ENCODE measurements at places on chromosomes 11 and 22. TPM values are rescaled to one million over a fixed set of nuclear protein-coding genes. Genes with fewer than 3 reads are reported as not detected.
A peak's percentile ranks its signal among the peaks of the same experiment; 100 is the strongest.

Gene SLC22A8
- not detected for total RNA-seq

Gene CCDC81
- 0.15 TPM for total RNA-seq

Gene PNPLA3
- 16.9 TPM for total RNA-seq

Gene NCF4
- not detected for total RNA-seq

Gene MMP12
- not detected for total RNA-seq

Gene ZP1
- total RNA-seq = not detected

GRCh38 chr11:6387811-6388599 is 2.3 kb upstream of the SMPD1 start:
- no peak overlapping the region for H3K4me3 ChIP-seq
- no peak overlapping the region for H3K27ac ChIP-seq
- no peaks in the 10 kb centered on the region for H3K36me3 ChIP-seq
- peaks cover 1% of the 10 kb centered on the region for H3K27me3 ChIP-seq

- H3K4me3 ChIP-seq = no peak overlapping the region
- no peak for DNase-seq
- no peaks in the 10 kb centered on the region for H3K4me1 ChIP-seq
- no peaks in the 10 kb centered on the region for H3K36me3 ChIP-seq
Measured at GRCh38 chr22:44530569-44530968, 32.5 kb upstream of the RTL6 start.

DNA sequence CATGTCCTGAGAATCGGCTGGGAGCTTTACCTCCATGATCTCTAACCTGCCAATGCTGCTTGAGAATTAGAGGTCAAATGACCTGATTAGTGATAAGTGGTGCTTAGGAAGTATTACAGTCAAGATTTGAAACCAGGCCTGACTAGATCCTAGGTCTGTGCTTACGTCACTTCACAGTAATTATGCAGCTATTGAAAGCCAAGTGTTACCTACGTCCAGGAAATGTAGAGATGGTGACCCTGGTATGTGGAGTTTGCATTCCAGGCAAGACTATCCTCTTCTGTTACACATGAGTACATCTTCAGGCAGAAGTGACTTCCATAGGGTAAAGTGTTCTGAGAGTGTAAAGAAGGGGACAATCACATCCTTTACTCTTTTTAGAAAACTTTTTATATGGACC is 530.4 kb upstream of the TENM4 start:
- H3K4me1 ChIP-seq = no peaks in the 10 kb centered on the region
- no peaks in the 10 kb centered on the region for H3K36me3 ChIP-seq
- no peak overlapping the region for H3K27ac ChIP-seq

DNA sequence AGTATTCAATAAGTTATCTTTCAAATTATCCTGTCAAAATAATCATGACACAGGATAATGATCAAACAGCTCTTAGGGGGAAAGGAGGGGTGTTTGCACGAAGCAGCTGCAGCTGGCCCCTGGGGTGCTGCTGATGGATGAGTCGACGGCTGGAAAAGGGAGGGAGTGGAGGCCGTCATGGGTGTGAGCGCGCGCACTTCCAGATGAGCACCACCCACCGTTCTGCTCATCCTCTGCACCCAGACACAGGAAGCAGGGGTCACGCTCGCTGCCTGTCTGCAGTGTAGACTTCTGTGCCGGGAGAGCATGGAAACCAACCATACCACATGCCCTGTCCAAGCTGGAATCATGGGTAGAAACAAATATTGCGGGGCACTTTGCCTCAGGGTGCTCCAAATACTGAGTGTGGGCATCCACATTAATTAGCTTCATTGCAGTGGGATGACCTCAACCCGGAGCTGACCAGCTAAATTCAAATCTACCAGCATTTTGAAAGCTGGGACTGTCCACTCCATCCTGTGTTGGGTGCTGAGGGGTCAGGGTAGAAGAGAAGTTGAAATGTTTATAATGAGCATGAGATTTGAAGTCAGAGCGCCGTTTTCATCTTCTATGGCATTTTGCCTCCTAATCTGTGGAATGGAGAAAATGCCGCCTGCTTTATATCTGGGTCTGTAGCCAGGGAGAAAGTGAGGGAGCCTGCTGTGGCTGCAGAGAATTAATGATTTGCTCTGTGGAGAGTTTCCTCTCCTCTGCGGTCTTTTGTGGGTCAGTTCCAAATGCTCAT is 802.4 kb downstream of the TBC1D22A start:
- no peak overlapping the region for H3K4me3 ChIP-seq
- no peaks in the 10 kb centered on the region for H3K36me3 ChIP-seq
- H3K27me3 ChIP-seq = peaks cover 16% of the 10 kb centered on the region
- no peak overlapping the region for H3K27ac ChIP-seq
- no peaks in the 10 kb centered on the region for H3K4me1 ChIP-seq

DNA sequence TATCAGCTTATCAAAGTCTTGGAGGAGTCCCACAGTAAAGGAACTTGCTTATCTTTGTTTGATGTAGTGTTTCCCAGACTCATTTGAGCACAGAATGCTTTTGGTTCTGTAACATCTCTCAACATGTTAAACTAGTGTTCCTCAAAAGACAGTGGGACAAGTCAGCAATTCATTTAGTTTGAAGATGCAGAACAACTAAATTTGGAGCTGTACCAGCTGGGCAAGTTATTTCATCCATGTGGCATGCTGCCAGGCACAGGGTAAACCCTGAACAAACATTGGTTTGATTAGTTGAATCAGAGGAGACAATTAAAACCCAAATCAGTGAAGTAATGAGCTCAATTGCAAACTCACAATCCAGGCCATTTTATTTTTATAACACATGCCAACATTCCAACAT is 141.2 kb downstream of the CSNK2A3 start:
- no peaks in the 10 kb centered on the region for H3K4me1 ChIP-seq
- H3K36me3 ChIP-seq = no peaks in the 10 kb centered on the region
- no peak for DNase-seq
- peaks cover 4% of the 10 kb centered on the region for H3K27me3 ChIP-seq
- no peak overlapping the region for H3K4me3 ChIP-seq
- no peak overlapping the region for H3K27ac ChIP-seq

- DNase-seq = no peak
- H3K4me1 ChIP-seq = no peaks in the 10 kb centered on the region
- H3K36me3 ChIP-seq = no peaks in the 10 kb centered on the region
Measured at GRCh38 chr22:50016988-50017700, 4.6 kb upstream of the IL17REL start.

DNA sequence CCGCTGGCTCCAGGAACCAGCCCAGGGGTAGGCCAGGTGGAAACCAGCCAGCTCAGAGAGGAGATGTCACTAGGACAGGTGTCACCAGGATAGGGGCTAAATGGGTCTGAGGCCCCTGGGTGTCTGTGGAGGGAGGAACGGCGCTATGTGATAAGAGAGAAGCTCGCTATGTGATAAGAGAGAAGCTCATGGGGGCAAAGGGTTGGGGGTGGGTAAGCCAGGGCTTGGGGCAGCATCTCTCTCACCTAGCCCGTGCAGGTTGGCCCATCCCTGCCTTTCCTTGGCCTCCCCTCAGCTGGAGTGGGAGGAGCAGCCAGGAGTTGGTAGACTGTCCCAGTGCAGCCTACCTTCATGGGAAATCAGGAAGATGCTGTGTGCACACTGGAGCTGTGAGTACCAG is 26.5 kb upstream of the SUSD2 start:
- H3K27me3 ChIP-seq = no peaks in the 10 kb centered on the region
- no peak overlapping the region for H3K27ac ChIP-seq
- peak overlapping the region; percentile 75 for H3K4me3 ChIP-seq
- H3K4me1 ChIP-seq = peaks cover 40% of the 10 kb centered on the region

- H3K4me3 ChIP-seq = peak overlapping the region; percentile 95
- peak overlapping the region; percentile 98 for H3K27ac ChIP-seq
- H3K27me3 ChIP-seq = no peaks in the 10 kb centered on the region
- H3K36me3 ChIP-seq = 0 out of 2 replicates have a peak, but pooled peaks cover 1% of the 10 kb centered on the region
- H3K4me1 ChIP-seq = peaks cover 69% of the 10 kb centered on the region
Measured at GRCh38 chr11:71251151-71251721, 1.1 kb downstream of the SHANK2 start.

DNA sequence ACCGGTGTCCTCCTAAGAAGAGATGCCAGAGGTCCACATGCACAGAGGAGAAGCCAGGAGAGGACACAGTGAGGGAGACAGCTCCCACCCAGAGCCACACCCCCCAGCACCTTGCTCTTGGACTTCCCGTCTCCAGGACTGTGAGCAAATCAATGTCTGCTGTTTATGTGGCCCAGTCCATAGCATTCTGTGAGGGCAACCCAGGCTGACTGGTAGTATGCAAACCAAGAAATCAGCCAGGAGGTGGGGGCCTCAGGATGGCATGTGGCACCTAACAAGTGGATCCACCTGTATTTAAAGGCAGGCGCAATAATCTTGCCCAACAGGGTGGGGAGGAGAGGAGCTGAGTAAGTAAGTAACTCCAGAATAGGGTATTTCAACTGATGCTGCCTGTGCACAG is 136.4 kb downstream of the BRD1 start:
- peaks cover 13% of the 10 kb centered on the region for H3K27me3 ChIP-seq
- H3K36me3 ChIP-seq = no peaks in the 10 kb centered on the region
- H3K4me1 ChIP-seq = no peaks in the 10 kb centered on the region
- no peak for DNase-seq
- H3K4me3 ChIP-seq = no peak overlapping the region

DNA sequence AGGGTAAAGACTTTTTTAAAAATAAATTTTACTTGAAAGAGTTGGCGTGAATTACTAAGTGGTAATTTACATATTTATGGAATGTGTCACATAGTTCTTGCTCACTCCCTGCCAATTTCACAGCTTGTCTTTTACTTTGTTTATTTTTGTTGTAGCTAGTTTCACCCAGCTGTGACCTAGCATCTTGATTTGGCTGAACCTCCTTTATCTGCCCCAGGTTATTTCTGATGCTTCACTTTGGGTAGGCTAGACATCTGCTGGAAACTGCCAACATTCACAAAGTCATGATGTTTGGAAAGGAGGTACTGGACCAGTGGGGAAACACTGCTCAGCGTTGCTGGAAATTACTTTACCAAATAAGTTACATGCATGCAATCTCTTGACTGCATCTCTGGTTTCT is 1676.0 kb upstream of the RAG2 start:
- no peaks in the 10 kb centered on the region for H3K27me3 ChIP-seq
- no peak for DNase-seq
- H3K27ac ChIP-seq = no peak overlapping the region
- no peaks in the 10 kb centered on the region for H3K4me1 ChIP-seq
- no peaks in the 10 kb centered on the region for H3K36me3 ChIP-seq
- no peak overlapping the region for H3K4me3 ChIP-seq

DNA sequence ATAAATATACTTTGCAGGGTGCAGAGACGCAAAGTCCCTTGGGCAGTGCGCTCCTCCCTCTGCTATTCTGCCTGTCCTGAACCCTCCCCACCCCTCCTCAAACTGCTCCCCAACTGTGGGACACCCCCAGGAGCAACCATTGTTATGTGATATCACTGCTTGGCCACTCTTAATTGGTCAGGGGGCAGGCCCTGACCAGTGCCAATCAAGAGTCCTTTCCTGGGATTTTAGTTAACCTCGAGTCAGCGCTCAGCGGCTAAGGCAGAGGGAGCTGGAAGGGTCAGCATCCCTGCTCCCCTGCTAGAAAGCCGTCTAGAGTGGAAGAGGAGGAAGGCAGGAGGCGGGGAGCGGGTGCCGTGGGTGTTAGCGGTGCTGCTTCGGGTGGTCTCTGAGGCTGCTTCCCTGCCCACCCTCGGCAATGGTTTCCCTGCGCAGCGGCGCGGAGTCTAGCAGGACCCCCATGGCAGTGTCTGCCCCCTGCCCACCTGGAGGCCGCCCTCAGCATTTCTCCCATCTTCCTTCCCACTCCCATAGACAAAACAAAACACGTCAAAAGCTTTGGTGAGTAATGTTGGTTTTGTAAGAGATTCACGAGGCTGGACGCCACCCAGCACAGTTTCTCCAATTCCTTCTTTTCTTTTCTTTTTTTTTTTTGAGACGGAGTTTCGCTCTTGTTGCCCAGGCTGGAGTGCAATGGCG is 38.4 kb upstream of the A4GALT start:
- H3K27ac ChIP-seq = no peak overlapping the region
- peaks cover 37% of the 10 kb centered on the region for H3K4me1 ChIP-seq
- no peak for DNase-seq
- no peak overlapping the region for H3K4me3 ChIP-seq
- H3K27me3 ChIP-seq = peaks cover under 1% of the 10 kb centered on the region

GRCh38 chr11:90178751-90179150 is 44.1 kb downstream of the CHORDC1 start:
- H3K27ac ChIP-seq = no peak overlapping the region
- H3K4me1 ChIP-seq = no peaks in the 10 kb centered on the region
- no peak overlapping the region for H3K4me3 ChIP-seq
- no peaks in the 10 kb centered on the region for H3K27me3 ChIP-seq

DNA sequence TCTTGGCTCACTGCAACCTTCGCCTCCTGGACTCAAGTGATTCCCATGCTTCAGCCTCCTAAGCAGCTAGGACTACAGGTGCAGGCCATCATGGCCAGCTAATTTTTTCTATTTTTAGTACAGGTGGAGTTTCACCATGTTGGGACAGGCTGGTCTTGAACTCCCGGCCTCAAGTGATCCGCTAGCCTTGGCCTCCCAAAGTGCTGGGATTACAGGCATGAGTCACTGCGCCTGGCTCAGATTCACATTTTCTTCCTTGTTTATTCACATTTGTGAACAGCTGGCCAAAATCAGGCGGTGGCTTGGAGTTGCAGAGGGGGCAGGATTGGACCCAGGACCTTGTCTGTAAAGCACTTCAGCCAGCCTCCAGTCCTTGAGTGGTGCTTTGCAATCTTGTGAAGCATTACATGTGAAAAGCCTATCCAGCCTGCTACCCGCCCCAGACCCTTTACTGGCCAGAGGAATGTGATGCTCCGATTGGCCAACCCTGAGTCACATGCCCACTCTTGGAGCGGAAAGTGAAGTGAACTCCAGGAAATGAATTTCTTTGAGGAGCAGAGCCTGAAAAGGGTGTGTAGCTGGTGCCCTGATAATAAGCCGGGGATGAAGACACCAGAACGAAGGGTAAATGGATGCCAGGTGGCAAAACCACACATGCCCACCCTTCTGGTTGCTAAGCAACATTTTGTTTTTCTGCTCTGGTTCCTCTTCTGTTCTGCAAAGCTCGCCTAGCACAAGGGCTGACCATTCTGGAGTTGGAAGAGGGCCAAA is 62.6 kb upstream of the PTPRJ start:
- H3K27ac ChIP-seq = no peak overlapping the region
- H3K27me3 ChIP-seq = no peaks in the 10 kb centered on the region
- peak; percentile 20 for DNase-seq
- H3K4me3 ChIP-seq = no peak overlapping the region
- peaks cover 47% of the 10 kb centered on the region for H3K4me1 ChIP-seq
- H3K36me3 ChIP-seq = no peaks in the 10 kb centered on the region

DNA sequence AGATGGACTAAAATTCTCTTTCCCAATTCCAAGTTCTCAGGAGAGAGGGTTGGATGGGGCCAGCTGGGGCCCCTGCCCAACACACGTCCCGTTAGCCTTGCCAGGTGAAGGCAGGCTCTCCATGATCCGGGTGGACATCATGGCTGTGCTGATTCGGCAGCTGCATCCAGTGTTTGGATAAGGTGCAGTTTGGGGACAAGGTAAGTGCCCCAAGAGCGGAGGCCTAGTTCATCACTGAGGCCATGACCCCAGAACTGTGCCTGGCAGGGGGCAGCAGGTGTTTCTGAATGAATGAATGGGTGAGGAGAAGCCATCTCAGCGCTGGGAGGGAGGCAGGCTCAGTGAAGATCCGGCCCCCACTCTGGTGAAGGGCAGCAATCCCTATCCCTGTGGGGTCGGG is 520.4 kb downstream of the TBC1D22A start:
- no peak for DNase-seq
- peaks cover 5% of the 10 kb centered on the region for H3K27me3 ChIP-seq
- no peaks in the 10 kb centered on the region for H3K4me1 ChIP-seq
- no peaks in the 10 kb centered on the region for H3K36me3 ChIP-seq
- H3K4me3 ChIP-seq = no peak overlapping the region

- peaks cover 63% of the 10 kb centered on the region for H3K4me1 ChIP-seq
- no peak for DNase-seq
- peak within 1 kb of the TSS; percentile 47 for H3K27ac ChIP-seq
- peak within 1 kb of the TSS; percentile 67 for H3K4me3 ChIP-seq
- no peaks in the 10 kb centered on the region for H3K36me3 ChIP-seq
Measured at GRCh38 chr22:30245985-30246813, at the start of gene LIF. Gene LIF (minus strand): TSS chr22:30246759. CDS start chr22:30246695, 64 bp downstream.
